ENCODE measurements at places on chromosomes 7 and 10. TPM values are rescaled to one million over a fixed set of nuclear protein-coding genes. Genes with fewer than 3 reads are reported as not detected.
A peak's percentile ranks its signal among the peaks of the same experiment; 100 is the strongest.

GRCh38 chr10:127123626-127124025, 72.8 kb downstream of the INSYN2A start:
- no peak for DNase-seq

- DNase-seq, result no peak
These were observed 57.1 kb downstream of the TBXAS1 start for GRCh38 chr7:139886206-139886605.

DNA sequence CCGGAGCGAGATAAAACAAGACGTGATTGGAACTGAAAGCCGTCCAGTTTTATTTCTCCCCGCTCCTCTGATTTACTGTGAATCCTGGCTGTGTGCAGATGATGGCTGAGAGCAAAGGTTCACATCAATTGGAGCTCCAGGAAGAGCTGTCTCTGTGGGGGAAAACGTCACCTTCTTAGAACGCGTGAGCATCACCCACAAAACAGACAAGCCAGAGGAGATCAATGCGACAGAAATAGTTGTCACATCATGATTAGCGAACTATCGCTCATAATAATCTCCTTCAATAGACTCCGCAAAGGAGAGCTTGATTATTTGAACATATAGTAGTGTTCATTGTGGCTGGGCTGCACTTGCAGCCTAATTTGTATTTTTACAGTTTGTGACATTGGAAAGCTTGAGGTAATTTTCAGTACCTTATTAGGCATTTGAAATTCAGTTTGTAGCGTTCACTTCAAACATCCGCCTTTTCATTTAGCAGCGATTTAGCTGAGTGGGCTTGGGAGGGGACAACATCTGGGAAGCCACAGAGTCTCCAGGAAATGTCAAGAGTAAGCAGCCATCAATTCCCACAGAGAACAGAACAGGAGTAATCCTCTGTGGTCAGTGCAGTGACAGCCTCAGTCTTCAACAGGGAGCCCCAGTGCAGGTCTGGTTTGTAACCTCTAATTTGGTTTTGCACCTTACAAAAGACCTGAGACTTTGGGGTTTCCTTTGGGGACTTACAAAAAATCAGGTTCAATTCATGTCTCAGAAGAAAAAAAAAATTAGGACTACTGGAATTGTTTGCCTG, 276.8 kb upstream of the PFKP start:
- DNase-seq, result no peak

GRCh38 chr7:31775556-31775955, 88.5 kb downstream of the PPP1R17 start:
- DNase-seq, result no peak

DNA sequence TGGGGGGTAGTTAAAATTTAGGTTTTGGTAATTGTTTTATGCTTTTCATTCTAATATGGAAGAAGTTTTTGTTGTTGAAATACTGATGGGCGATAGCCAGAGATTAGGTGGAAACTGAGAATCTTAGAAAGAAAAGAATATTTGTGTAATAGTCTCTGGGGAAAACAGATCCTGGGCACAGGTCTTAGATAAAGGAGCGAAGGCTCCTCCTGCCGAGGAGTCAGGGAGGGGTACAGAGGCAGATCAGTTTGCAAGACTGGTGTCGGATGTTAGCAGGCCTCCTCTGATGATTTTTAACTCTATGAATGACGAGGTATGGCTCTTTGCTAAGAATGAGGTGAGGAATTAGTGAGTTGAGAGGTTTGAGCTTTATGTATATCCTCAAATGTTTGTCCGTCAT, 339.7 kb downstream of the HGF start:
- DNase-seq, result no peak

DNA sequence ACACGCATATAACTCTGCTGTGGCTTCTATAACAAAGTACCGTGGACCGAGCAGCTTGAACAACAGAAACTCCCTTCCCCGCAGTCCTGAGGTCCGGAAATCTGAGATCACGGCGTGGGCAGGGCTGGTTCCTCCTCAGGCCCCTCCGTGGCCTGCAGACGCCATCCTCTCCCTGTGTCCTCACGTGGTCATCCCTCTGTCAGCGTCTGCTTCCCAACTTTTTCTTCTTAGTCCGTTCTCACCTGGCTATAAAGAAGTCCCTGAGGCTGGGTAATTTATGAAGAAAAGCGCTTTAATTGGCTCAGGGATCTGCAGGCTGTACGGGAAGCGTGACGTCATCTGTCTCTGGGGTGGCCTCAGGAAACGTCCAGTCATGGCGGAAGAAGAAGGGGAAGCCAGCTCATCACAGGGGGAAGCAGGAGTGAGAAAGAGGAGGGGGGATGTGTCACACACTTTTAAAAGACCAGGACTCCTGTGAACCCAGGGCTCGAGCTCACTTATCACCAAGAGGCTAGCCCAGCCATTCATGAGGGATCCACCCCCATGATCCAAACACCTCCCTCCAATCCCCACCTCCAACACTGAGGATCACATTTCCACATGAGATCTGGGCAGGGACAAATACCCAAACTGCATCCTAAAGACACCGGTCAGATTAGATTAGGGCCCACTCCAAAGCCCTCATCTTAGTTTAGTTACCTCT, 91.2 kb upstream of the INSIG1 start:
- DNase-seq, result peak; percentile 71

- DNase-seq, result no peak
These were observed 42.3 kb downstream of the HIP1 start for GRCh38 chr7:75696263-75697037.

DNA sequence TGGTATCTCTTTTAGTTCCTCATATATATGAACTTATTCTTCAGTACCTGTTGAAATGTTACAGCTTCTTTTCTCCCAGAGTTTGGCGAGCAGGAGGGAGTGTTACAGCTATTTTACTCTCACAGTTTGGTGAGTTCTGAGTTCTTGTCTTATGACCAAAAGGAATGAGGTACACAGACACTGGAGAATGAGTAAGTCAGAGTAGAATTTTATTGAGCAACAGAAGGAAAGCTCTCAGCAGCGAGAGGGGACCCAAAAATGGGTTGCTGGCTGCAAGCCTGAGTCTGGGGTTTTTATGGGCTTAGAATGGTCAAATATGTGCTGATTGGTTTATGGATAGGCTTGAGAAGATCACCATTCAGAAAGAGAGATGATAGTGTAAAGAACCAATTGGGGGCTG, 175.2 kb downstream of the CDK14 start:
- DNase-seq, result no peak

DNA sequence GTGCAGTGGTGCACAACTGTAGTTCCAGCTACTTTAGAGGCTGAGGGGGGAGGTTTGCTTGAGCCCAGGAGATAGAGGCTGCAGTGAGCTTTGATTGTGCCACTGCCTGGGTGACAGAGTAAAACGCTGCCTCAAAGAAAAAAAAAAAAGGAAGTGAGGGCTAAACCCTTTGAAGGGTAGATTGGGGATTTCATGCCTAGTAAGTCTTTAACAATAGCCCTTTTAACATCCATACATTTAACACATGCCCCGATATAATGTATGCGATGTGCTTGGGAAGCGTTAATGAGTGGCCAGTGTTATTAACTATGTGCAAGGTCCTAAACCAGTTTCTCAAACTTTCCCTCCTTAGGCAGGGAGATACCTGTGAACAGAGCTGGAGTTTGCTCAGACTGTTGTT, 229.2 kb upstream of the HPS1 start:
- no peak for DNase-seq

GRCh38 chr10:35259769-35260397, 76.4 kb upstream of the CCNY start:
- no peak for DNase-seq

DNA sequence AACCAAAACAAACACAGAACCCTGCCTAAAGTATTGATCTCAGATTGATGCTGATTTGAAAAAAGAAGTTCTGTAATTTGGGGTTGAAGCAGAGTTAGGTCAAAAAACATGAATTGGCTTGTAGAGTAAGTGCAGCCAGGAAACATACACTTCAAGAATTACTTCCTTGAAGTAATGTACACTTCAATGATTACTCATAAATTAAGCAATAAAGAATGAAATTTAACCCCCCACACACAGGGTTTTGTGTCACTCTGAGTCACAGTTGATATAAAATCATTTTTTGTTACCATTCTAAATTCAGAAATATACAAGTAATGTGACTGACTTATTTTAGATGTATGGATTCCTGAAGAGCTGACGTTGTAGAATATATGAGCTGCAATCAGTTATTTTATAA, 622.2 kb downstream of the POM121L12 start:
- DNase-seq, result no peak

GRCh38 chr10:113897693-113898618, 43.5 kb downstream of the NHLRC2 start:
- no peak for DNase-seq

DNA sequence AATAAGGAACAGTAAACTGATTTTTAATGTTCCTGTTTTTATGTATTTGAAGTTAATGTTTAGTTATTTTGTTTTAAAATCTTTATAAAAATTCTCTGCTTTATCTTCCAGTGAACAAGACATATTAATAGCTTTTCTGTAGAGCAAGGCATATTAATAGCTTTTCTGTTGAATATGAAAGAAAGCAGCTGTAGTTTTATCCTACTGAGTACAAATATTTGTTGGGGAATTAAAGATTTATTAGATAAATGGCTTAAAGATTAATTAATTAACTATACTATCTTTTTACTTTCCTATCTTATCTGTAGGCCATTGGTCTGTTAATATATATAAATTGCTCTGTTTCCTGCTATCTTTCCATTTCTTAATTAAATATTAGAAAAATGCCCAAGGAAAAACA, 299.6 kb downstream of the ADK start:
- no peak for DNase-seq

DNA sequence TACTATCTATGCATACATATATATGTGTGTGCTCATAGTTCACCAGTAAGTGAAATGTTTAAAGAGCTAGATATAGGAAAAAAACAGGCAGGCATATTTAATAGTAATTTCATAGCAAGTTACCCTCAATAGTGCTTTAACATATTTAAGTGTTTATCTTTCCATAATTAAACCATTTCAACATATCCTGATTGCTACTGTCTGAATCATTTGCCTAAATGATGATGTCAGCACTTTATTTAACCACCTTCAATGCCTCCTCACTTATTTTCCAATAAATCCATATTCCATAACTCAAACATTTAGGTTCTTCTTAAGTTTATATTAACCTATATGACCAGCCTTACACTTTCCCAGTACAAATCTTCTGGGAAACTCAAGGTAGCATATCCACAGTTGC, 601.1 kb downstream of the ARL4A start:
- DNase-seq, result no peak

DNA sequence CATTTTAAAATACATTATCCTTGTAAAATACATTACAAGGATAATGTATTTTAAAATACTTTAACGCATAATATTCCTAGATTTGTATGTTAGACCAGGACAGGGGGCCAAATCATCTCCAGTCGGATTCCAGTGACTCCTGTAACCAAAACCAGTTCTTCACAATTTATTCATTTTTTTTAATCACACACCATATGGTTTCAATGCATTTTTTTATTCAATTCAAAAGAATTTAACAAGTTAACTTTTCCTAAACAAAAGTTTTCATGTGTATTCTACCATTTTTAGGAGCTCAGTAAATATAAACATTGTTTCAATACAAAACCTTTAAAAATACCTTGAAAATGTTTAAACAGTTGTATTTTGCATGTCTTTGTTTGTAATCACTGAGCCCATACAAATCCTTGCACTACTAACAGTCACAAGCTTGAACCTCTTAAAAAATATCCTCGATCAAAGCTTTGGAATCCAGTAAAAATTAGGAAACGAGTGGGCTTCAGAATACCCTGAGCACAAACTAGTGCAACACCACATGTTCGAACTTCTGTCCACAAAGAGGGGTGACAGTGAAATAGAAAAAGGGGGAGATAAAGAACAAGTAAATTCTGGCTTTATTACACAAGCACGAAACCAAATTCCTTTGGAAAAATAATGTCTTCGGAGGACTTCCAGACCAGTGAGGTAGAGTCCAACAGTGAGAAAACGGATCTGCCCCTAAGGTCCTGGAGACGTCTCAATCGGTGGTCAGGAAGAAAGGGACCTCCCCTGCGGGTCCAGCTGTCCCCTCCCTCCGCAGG, 1.6 kb downstream of the CCDC71L start:
- no peak for DNase-seq

DNA sequence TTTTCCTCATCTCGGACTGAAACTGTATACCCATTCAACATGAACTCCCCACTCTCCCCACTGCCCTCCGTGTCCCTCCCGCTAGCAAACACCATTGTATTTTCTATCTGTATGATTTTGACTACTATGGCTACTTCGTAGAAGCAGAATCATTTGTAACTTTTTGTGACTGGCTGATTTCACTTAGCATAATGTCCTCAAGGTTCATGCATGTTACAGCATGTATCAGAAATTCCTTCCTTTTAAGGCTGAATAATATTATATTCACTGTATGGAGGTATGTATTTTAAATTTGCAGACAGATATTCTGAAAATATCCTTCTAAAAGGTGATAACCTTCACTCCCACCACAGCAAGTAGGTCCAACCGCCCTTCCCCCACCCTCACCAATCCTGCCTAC, 42.9 kb upstream of the MMD2 start:
- DNase-seq, result no peak

DNA sequence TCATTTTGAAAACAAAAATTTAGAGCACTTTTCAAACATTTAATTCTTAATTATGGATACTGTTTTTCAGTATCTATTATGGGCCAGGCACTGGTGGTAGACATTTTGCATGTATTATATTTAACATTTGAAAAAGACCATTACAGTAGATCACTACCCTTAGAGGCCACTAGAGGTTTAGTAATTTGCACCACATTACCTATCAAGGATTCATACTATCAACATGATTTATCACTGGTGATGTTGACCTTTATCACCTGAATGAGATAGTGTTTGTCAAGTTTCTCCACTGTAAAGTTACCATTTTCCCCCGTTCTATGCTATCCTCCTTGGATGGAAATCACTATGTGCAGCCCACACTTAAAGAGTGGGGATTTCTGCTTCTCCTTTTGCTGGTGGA, 4.4 kb upstream of the SNX13 start:
- no peak for DNase-seq

The OR13A1 gene
- not detected for polyA plus RNA-seq

The SUN3 gene
- not detected for polyA plus RNA-seq

Data from psoas muscle (tissue), 8 donors.